ENCODE measurements at places on chromosomes 12 and 14.

DNA sequence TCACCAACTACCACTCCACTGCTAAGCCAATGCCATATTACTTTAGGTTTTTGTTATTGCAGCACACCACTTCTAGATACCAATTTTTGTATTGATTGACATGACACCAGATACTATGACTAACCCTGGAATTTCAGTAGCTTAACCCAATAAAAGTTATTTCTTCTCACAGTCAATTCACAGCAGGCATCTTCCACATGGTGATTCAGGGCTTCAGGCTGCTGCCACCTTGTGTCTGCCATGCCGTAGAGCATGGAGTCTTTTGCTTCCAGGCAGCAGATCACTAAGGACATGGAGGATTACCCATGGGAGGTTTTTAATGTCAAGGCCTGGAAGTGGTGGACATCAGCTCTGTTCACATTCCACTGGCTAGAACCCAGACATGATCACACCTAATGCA lies 56.4 kb upstream of the LTA4H start:
- DNase-seq: no peak

- no peak for DNase-seq
Measured at GRCh38 chr12:51307655-51308593, 16.1 kb downstream of the BIN2 start.

- DNase-seq: no peak
Measured at GRCh38 chr12:31019561-31019960, 54.1 kb upstream of the DDX11 start.

- DNase-seq: no peak
Measured at GRCh38 chr14:51834240-51834639, 26.2 kb upstream of the GNG2 start.

- DNase-seq: no peak
Measured at GRCh38 chr12:117882181-117882580, 86.6 kb downstream of the KSR2 start.

DNA sequence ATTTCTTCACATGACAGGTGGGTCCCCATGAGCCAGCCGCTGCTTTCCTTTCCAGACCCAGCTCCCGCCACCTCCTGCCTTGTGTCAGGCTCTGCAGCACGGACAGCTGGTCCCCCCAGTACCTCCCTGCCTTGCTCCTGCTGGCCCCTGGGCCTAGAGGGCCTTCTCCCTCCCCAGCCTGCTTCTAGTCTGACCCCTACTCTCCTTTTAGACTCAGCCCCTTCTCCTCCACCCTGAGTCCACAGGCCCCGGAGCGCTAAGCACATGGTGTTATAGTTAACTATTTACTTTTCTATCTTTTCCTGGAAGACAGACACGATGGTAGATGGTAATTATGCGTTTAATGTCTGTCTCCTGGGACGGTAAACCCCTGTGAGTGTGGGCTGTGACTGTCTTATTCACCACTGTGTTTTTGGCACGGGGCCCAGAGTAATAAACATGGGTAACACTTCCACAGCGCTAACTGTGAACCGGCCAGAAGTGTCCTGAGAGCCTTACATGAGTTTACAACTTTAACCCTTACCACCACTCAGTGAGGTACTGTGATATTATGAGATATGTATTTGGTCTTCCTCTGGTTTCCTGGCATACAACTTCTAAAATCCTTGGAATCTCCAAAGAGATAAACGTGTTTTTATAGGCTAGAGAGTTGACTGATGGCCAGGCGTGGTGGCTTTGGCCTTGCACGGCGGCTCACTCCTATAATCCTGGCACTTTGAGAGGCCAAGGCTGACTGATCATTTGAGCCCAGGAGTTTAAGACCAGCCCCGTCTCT lies 41.2 kb downstream of the DGLUCY start:
- DNase-seq: no peak

- DNase-seq: no peak
Measured at GRCh38 chr14:66038618-66039017, 447.6 kb upstream of the CCDC196 start.
